ENCODE measurements at places on chromosomes 12 and 14. TPM values are rescaled to one million over a fixed set of nuclear protein-coding genes. Genes with fewer than 3 reads are reported as not detected.

The GALNT9 gene
- not detected for total RNA-seq

- no peak for ATAC-seq
Observed at GRCh38 chr14:41607304-41607775, 664 bp downstream of the LRFN5 start.

GRCh38 chr12:124126950-124127655 is 154.1 kb downstream of the ZNF664 start:
- no peak for ATAC-seq

DNA sequence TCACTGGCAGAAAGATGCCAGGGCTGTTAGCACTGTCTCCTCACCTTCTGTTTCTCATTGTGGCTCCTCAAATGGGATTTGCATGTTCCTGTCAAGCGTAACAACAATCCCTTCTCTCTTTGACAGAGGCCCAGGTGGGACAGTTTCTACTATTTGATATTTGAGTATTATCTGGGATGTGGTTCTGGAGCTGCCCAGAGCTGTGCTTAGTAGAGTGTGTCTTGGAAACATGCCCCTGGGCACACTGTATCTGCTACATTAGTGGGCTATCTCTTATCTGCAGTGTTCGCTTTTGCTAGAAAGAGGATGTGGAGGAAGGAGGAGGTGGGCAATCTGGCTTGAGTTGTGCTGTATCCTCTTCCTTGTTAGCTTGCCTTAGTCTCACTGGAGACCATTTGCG is 3.8 kb upstream of the ACADS start:
- no peak for ATAC-seq

DNA sequence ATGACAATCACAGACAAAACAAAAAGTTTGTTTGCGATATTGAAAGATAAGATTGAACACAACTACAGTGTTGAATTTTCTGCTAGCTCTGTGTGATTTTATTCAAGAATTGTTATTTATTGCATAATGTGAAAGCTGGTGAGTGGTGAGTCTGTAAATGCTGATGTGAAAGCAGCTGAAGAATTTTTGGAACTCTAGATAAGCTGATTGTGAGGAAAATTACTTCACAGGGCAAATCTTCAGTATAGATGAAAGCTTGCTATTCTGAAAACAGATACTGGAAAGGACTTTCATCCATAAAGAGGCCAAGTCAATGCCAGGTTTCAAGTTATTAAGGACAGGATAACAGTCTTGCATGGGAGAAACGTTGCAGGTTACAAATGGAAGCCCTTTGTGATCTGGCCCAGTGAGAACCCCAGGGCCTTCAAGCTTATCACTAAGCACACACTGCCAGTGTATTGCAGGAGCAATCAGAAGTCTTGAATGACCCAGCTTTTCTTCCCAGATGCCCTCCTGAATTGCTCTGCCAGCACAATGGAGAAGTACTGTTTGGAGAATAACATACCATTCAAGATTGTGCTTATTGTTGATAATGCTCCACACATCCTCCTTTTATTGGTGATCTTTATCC is 153.7 kb downstream of the PCNX1 start:
- ATAC-seq, result no peak

DNA sequence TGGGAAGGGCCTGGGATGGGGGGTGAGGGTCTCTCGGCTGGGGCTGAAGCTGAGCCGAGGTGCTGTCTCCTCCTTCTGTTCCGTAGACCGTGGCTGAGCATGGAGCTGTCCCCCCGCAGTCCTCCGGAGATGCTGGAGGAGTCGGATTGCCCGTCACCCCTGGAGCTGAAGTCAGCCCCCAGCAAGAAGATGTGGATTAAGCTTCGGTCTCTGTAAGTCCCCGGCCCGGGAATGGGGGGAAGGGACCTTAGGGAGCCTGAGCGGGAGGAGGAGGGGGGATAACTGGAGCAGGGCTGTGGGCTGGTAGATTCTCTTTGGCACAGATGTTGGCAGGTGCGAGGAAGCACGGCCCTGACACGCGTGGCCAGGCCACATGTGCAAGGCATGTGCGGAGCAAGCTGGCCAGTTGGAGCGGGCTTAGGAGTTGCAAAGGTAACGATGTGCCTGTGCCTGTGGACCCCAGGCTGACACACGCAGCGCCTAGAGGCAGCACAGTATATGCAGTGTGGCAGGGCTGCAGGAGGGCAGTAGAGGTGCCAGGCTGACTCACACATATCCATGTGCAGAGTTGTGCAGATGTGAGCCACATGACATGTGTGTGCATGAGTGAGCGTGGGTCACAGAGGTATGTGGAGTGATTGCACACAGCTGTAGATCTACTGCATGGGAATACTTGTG is 512 bp downstream of the PDE1B start:
- ATAC-seq, result peak; percentile 27

DNA sequence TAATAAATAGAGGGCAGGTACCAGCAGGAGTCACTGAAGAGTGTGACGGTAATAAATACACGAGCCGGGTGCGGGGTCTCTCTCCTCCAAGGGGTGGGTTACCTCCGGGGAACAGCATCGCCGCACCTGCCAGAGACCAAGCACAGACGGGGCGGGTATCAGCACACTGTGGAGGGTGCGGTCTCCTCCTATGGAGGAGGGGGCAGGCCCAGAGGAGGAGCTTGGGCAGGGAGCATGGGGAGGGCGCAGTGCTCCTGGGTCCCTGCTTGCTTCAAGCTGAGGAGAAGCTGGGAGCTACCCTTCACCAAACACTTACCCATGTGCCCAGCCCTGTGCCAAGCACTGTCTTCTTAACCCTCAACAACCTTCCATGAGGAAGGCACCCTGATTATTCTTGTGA is 12.8 kb downstream of the PGF start:
- ATAC-seq, result no peak

DNA sequence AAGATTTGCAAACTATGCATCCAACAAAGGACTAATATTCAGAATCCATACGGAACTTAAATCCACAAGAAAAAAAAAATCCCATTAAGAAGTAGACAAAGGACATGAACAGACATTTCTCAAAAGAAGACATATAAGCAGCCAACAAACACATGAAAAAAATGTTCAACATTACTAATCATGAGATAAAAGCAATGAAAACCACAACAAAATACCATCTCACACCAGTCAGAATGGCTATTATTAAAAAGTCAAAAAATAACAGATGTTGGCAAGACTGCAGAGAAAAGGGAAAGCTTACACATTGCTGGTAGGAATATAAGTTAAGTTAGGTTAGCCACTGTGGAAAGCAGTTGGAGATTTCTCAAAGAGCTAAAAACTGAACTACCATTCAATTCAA is 16.2 kb downstream of the CDK17 start:
- ATAC-seq, result no peak

- ATAC-seq, result no peak
Observed at GRCh38 chr12:116159175-116159574, 118.3 kb downstream of the MED13L start.

Measured in gastroesophageal sphincter (tissue), 4 donors.